ENCODE measurements at places on chromosomes 3 and 15.

DNA sequence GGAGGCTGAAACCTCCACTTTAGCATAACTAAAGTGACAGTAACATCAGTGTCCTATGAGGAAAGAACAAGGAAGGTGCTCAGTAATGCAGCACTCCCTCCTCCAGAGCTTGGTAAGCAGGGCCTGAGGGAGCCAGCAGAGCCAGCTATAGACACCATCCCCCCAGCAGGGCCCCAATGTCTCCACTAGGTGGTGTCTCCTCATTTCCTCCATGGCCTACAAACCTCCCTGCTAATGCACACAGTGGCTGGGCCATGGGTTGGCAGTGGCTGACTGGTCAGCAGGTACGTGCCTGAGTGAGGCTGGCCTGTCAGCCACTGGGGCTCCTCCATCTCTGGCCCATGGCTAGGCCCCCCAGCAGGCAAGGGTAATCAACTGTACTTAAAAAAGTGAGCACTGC is 13.6 kb downstream of the MRPS25 start:
- DNase-seq, result no peak

DNA sequence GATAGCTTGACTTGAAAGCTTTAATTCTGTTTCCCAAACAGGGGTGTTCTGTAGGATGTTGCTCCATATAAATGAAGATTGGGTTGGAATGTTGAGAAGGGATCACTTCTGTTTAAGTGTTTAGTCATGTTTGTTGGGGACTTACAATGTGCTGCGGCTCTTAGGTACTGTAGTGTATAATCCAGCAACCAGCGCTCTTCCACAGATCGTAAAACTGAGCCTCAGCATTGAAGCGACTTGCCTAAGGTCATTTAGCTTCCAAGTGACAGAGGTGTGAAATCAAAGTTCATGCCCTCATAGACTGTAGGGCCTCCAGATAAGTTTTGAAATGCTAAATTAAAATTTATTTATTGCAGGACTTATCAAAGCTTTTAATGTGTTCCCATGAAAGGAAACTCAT is 1.8 kb downstream of the MKRN2 start:
- DNase-seq, result no peak

- no peak for DNase-seq
These were observed 69.2 kb upstream of the MFGE8 start for GRCh38 chr15:88982304-88982945.

DNA sequence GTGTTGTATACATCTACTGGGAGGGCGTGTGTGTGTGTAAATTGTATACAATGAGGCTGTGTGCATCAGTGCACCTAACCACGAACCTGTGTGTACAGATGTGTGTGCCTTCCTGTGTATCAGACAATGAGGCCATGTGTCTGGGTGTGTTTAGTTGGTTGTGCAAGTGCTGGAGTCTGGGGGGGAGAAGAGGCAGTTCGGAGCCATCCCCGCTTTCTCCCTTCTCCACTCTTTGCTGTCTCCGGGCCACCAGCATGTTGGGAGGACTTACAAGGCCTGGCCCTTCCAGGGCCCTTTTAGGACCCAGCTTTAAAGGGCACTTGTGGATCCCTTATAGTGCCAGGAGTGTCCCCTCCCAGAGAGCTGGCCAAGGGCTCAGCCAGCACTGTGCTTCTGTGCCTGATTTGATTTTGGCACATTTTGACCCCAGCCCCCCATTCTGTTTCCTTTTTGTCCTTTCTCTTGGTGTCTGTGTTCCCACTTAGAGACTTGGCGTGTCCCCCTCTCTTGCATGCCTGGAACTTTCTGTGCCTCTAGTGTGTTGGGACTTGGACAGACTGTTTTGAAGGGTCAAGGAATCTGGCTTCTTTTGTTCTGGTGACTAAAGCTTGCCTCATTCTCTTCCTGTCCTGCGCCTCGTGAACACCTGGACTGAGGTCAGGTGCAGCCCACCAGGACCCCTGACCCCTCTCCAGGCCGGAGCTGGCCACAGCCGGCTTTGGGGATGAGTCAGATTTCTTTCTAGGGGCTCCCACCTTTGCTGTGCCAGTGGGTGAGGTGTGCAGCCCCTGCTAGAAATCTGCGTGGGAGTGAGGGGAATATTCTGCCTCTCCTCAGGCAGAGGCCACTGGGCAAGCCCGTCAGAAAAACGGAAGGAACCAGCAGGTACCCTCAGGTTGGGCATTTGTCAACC is 1.5 kb downstream of the CTDSPL start:
- DNase-seq, result peak; percentile 35

- no peak for DNase-seq
These were observed 350.5 kb upstream of the ICE2 start for GRCh38 chr15:60829416-60829815.

- DNase-seq, result no peak
These were observed 720.2 kb downstream of the MCTP2 start for GRCh38 chr15:94951538-94951937.

DNA sequence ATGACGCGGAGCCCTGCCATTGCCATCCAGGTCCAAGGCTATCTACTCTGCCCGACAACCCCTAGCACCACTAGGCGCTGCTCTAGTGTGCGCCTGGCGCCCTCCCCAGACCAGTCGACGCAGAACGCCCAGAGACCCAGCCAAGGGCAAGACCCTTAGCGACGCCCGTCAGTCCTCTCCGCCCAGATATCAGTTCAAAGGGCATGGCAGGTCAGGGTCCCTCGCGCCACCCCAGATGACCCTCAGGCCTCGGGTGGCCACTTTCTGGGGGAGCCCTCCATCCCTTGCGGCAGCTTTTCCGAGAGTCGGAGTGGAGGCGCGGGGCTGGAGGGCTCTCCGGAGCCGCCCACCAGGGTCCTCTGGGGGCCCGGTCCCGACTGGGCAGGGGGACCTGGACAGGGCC is 371 bp upstream of the CLSTN2 start:
- peak; percentile 68 for DNase-seq

- no peak for DNase-seq
These were observed 92.0 kb upstream of the TSEN2 start for GRCh38 chr3:12392101-12392878.

All from C1 segment of cervical spinal cord (tissue), 14 donors.